Stimulated activated CD4-positive, alpha-beta T cell treated with anti-CD3 and anti-CD28 coated beads, Interleukin-15, amount 100 ng/mL, for 24 hours (primary cell): ENCODE measurements at places on chromosomes 6 and 20.

DNA sequence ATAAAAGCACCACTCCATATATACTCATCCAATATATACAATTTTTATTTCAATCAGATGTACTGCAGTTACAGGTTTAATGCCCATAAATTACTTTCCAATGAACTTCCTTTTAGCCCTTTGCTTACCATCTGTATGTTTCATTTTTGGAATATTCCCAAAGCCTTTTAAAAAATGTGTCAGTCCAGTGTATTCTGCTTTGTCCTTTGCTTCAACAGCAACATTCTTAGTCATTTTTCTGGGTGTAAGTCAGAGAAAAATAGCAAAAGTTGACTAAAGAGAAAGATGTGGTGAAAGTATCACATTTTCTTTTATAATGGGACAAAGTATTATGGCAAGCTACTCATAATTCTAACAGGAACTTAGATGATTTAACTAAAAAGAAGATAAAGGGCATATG, 15.2 kb downstream of the DSE start:
- no peak for DNase-seq

GRCh38 chr6:146560607-146561006, 17.0 kb downstream of the RAB32 start:
- no peak for DNase-seq

DNA sequence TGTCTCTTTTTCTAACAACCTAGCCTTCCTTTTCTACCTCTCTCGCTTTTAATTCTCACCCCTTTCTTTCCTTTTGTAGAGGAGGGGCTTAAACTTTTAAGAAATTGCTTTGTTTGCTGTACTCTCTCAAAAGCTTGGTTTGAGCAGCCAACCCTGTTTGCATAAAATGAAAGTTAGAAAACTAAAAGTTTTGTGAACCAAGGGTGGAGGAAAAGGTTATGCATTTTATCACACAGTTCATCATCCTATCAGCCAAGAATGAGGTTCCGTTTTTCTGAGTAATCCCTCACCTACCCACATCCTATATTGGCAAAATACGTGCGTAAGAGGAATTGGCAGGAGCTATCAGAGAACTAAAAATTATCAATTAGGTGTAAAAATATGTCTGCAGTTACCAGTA, 42.8 kb upstream of the LOC128125822 start:
- no peak for DNase-seq

- peak; percentile 87 for DNase-seq
Measured at GRCh38 chr20:50460608-50461267, 49.4 kb upstream of the PTPN1 start.

DNA sequence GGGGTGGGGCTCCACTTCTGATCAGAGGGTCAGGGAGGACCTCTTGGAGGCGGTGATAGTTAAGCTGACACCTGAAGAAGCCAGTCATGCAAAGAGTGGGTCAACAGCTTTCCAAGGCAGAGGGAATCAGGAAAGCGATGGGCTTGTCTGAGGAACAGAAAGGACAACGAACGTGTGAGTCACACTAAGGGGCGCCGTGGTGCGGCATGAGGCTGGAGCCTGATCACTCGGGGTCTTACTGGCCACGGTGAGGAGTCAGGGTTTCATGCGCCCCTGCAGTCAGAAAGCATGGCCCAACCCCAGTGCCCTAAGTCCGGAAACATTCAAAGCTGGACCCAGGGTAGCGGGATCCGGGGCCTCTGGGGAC, 50.6 kb upstream of the SLC32A1 start:
- peak; percentile 18 for DNase-seq
